ENCODE measurements at places on chromosomes 6 and 20.

- DNase-seq = peak; percentile 80
Observed at GRCh38 chr6:33633462-33634158, 12.5 kb downstream of the ITPR3 start.

- DNase-seq = no peak
Observed at GRCh38 chr6:24195836-24196597, 70.0 kb downstream of the NRSN1 start.

DNA sequence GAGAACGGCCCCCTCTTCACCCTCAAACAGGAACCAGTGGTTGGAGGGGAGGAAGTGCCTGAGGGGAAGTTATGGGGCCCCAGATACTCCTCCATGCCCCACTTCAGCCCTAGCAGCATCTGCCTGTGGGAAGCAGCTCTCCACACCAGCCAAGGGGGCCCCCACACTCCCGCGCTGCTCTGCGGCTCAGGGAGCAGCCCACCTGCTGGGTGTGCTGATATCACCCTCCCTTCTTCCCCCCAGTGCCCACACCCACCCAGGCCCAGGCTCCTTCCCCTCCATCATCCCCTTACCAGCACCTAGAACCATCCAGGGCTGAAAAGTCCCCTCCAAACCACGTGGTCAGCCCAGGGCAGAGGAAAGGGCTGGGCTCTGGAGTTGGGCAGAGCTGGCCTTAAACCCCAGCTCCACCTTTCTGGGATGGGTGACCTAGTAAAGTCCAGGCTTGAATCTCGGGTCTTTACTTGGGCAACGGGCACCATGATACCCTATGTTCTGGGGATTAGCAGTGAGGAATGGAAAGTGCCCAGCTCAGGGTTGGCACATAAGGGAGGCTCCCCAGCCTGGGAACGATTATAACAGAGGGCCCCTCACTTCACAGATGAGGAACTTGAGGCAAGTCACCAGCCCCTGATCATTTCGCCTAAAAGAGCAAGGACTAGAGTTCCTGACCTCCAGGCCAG lies 663 bp downstream of the LST1 start:
- no peak for DNase-seq

DNA sequence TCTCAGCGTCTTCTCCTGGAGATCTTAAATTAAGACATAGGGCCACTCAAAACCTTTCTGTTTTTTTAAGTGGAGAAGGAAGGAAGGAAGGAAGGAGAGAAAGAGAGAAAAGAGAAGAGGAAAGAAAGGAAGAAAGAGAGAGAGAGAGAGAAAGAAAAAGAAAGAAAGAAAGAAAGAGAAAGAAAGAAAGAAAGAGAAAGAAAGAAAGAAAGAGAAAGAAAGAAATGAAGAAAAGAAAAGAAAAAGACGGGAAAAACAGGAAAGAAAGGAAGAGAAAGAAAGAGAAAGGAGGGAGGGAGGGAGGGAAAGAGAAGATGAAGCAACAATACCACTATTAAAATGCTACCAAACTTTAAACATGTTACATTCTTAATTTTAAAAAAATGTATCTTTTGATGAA lies 336.5 kb upstream of the ARID1B start:
- no peak for DNase-seq

DNA sequence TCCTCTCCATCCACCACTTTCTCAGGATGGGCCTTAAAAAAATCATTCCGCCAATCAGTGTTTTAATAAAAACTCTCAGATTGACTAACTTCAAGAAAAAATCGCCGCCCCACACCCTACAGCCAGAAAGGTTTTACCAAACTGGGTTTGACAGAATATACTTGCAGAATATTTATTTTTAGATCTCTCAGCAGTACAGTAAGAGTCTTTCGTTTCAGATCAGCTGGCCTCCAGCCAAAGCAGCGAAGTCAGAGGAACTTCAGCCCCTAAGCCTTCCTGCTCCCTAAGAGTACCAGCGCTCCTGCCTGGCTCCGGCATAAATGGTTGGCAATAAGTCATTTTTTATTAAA lies 24.7 kb downstream of the TBC1D7 start:
- DNase-seq = peak; percentile 73

DNA sequence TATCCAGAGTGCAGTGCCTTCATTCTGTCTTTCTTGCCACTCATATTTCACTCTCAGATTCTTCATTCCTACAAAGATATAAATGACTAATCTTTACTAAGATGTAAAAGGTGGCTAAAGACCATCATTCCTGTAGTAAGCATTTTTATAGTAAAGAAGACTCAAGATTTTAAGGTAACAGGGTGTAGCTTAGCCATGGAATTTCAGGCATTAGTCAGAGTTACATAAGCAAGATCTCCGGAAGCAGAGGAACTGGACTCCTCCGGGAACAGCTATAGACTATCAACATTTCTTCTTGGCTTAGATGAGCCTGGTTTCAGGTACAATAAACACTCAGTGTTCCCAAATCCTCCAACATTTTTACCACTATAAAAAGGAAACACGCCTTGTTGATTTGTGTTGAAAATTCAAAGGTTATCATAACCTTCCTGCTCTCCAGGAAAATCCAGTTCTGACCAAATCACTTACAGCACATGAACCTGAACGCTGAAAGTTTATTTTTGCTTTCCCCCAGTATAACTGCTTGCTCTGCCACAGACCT lies 23.7 kb downstream of the SERPINB1 start:
- DNase-seq = no peak

GRCh38 chr6:123715006-123715863 lies 78.5 kb upstream of the TRDN start:
- no peak for DNase-seq

- DNase-seq = no peak
Observed at GRCh38 chr20:24494460-24494920, 25.1 kb downstream of the SYNDIG1 start.

DNA sequence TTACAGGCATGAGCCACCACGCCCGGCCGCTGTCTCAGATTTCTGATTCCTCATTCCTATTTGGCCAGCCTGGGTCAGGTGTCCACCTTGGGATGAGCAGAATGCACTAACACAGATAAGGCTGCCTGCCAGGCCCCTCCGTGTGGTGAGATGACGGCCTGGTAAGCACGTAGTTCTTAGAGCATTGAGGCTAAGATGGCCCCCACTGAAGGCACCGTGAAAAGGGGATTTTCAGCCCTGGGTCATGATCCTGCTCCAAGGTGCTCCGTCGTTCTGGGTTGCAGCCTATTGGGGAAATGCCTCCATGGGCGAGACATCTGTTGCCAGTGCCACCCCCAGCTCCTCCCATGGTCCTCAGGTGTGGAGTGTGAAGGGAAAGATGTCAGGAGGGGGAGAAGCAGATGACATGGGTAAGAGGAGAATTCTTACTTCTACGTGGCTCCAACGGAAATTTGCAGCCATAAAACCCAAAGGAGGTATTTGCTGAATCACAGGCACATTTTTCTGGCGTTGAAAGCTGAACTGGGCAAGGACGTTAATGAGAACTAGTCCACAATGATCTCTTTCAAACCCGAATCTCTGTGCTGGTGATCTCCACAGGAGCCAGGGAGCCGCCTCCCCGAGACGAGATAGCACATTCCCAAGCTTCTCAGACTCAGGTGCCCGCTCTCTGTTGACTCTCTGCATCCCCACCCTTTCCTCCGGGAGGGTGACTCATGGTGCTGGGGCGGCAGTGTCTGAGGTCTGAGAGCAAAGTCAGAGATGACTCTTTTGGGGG lies 34.0 kb upstream of the BMP6 start:
- no peak for DNase-seq

DNA sequence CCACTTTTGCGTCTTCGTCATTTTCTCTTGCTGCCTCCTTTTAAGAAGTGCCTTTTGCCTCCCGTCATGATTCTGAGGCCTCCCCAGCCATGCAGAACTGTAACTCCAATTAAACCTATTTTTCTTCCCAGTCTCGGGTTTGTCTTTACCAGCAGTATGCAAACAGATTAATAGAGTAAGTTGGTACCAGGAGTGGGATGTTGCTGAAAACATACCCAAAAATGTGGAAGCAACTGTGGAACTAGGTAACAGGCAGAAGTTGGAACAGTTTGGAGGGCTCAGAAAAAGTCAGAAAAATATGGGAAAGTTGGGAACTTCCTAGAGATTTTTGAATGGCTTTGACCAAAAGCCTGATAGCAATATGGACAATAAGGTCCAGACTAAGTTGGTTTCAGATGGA lies 309.2 kb downstream of the MEI4 start:
- DNase-seq = no peak

DNA sequence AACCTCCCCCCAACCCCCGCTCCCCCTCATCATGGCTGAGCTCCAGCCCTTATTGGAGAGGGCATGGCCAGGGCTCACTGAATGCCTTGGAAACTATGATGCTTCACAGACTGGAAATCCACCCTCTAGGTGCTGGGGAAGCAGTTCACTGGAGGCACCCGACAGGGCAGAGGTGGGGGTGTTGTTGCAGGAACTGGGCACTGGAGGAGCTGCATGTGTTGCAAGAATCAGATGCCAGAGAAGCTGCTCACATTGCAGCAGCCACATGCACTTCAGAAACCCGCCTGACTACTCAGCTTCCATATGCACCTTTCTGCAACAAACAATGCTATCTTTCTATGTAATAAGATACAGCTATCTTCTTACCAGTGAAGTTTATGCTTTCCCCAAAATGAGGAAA lies 7.9 kb upstream of the TBPL1 start:
- no peak for DNase-seq

GRCh38 chr6:126529637-126530362 lies 189.9 kb downstream of the CENPW start:
- DNase-seq = no peak
